Left forelimb (tissue), 1 donor: ENCODE measurements at places on chromosomes 3 and 15.
A peak's percentile ranks its signal among the peaks of the same experiment; 100 is the strongest.

- no peak for DNase-seq
Observed at GRCh38 chr3:138833899-138834595, 681 bp downstream of the PIK3CB start.

DNA sequence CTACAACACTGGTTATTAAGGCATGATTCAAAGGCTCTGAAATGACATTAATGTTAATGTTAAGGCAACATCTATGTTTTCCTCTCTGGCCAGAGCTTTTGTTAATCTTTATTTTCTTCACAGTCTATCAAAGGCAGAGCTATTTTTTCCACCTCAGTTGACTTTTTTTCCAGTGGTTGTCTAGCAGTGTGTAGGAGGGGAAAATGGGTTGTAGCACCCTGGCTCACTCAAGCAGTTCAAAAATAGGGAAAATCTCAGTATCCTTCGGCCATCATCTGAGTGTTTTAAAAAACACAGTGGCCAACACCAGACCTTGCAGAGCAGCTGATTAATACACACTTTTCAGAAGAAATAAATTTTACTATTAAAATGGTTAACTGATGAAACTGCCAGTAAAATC lies 21.4 kb downstream of the CBLB start:
- no peak for DNase-seq

DNA sequence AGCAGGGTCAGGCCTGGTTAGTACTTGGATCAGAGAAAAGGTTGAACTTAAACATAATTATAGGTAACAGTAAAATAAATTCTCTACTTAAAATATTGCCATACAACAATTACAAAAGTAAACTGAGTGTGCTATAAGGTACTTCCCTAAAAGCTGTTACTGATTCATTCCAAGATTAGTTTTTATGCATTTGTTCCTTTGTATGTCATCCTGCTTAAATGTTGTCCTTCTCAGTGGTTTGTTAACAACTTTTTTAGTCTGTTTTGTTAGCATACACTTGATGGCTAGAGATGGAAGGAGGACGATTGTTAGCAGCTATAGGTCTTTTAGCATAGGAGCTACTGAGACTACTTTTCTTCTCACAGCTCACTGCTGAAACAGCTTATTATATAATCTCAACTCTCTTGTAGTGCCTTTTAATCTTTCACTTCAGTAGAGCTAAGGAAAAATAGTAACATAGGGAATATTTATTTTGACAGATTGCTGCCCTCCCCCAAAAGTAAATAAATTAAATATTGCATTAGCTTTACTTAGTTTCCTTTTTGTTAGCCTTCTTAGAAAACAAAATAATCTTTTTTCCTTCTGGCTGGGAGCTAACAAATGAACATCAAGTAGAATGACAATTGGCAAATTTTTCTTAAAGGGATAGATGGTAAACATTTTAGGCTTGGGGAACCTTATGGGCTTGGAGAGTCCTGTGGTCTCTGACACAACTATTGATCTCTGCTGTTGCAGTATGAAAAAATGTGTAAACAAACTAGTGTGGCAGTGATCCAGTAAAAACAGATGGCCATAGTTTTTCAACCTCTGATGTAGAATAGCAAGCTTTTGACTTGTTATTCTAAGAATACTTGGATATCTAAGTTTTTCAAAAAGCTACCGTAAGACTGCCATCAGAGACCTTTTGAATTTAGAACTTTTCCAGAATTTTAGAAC lies 39.5 kb downstream of the USP8 start:
- no peak for DNase-seq

DNA sequence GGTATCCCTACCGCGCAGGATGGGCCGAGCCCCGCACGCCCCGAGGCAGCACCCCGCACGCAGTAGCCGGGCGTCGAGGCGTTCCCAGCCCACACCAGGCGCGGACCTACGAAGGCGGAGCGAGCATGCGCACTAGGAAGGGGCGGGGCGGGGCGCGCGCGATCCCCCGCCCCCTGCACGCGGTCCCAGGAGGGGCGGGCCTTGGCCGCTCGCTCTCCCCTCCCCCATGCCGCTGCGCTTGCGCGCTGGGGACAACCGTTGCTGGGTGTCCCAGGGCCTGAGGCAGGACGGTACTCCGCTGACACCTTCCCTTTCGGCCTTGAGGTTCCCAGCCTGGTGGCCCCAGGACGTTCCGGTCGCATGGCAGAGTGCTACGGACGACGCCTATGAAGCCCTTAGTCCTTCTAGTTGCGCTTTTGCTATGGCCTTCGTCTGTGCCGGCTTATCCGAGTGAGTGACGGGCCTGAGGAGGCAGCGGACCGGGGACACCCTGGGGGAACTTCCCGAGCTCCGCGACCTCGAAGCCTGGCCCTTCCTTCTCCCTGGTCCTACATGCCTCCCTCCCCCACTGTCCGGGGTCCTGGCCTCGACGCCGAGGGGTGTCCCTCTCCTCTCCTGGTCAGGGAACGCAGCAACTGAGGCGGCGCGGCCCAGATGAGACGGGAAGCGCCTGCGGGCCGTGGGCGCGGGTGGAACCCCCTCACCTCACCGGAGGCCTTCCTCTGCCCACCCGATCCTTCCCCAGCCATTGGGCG lies at the start of gene SPESP1:
Gene SPESP1 (plus strand): TSS at position 258 of the 755 bp plus-strand sequence. CDS start 129 bp downstream, at position 387.
- DNase-seq, result peak; percentile 72

- DNase-seq, result no peak
Observed at GRCh38 chr3:68999605-69000004, 13.9 kb downstream of the EOGT start.

- no peak for DNase-seq
Observed at GRCh38 chr3:156664831-156665178, 9.6 kb upstream of the TIPARP start.

- no peak for DNase-seq
Observed at GRCh38 chr3:107977221-107978130, 113.4 kb downstream of the CD47 start.

GRCh38 chr15:50251638-50252182 lies 13.8 kb downstream of the HDC start:
- DNase-seq, result no peak
